ENCODE measurements at places on chromosomes 6 and 20.

- DNase-seq = no peak
These were observed 57.8 kb downstream of the KIZ start for GRCh38 chr20:21183722-21184121.

DNA sequence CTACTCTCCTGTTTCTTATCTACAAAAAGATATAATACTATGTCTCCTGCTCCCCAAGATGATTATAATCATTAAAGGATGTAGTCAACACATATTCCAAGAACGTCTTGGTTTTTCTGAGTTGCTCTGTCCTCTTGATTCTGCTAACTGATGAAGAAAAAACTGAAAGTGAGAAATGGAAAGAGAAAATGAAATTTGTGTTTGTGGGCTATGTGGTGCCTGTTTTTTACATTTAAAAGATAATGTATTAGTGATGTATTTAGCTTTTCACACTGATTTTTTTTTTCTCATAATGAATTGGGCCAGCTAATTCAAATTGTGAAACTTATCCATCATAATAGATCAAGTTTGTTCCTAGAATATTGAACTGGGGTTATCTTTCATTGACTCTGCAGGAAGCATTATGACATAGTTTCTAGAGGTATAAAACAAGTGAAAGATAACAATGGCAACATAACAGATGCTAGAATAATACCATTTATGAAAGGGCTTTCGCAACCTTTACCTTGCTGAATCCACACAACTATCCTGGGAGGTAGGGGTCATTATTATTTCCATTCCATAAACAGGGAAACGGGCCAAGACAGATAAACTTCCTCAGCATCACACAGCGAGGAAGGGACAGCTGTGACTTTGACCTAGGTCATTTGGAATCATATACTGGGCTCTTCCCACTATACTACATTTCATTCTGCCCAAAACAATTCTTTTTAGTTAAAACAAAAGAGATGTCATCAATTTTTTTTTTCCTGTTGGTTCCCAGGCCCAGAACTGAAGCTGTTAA lies 336.7 kb downstream of the GJA1 start:
- no peak for DNase-seq

DNA sequence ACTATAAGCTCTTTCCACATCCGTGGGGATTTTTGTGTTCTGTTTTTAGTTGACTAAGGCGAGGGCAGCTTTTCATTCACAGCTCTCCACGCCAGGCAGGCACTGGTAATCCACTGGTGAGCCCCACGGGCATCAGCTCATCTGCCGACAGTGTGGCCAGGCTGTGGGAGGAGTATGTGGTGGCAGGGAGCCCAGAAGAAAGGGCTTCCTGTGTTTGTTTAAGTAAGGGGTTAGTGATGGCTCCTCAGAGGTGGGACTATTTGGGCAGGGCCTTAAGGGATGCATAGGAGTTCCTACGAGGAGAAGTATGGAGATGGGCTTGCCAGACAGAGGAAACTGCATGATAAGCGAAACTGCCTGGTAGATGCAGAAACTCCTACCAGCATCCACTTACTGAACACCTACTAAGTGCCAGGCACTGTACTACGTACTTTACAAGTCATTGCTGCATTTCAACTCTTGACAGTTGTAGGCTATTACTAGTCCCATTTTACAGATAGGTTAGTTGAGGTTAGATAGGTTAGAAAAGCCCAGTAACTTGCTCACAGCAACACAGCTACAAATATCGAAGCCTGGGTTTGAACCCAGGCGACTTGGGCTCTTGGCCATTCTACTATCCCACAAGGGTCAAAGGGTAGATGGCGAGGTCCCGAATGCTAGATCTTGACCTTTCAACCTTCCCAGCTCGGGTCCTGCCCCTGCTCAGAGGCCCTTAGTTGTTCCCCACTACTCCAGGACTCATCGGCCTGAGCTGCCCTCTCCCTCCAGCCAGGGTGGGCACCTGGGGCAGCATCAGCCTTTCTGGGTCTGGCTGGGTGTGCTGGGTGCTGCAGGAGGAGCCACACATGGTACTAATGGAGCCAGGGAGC lies 55.1 kb downstream of the CEBPB start:
- DNase-seq = no peak

DNA sequence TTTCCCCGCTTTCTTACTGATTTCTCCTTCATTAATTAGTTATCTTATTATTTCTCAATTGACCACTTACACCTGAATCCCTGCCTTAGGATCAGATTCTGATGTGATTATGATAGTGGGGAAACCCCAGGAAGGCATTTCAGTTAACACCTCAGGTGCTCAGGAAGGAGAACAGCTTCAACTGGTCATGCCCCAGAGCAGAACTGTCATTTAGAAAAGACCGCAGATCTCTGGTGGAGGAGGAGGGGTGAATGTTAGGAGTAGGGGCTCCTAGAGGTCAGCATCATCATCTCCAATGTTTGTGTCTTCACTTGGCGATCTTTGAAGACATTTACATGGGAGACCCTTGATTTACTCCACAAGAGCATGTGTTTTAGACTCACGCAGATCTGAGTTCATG lies 44.5 kb downstream of the PROKR2 start:
- DNase-seq = no peak

DNA sequence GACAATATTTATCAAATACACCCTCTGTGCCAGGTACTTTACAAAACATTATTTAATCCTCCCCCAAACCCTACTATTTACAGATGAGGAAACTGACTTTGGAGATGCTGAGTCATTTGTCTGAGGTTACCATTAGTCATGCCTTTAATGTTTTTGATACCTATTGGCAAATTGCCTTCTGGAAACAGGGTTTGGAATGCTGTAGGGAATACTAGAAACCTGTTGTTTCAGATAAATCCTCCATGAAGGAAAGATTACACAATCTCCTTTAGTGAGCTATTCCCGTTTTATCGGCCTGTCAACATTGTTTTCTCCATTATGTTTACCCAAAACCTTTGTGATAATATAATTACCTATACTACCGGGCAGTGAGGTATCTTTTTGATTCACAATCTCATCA lies 93.6 kb upstream of the ADGRF1 start:
- no peak for DNase-seq

DNA sequence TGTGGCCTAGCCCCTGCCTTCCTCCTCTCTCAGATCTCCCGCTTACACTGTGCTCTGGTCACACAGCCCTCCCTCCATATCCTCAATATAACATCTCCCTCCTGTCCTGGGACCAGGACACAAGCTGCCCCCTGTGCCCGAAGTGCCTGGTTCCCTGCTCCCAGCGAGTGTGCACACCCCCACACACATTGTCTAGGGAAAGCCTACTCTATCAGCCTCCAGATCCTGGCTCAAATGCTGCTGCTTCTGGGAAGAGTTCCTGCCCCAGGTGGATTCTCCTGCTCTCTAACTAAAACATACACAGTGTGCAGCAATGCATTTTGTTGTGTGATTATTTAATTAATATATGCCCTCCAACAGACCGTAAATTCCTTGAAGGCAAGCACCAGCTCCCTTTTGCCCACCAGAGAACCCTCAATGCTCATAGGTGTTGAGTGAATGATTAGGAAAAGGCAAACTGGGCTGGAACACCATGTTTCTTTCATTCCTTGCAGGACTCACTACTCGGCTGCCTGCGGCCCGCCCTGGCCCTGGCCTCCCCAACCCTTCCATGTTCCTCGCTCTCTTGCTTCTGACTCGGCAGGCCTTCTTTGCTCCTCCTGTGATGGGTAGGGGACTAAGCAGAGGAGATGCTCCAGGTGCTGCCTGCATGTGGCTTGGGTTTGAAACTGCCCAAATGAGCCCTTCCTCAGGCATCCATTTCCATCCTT lies 194.6 kb downstream of the ZDHHC14 start:
- DNase-seq = no peak

- no peak for DNase-seq
These were observed 19.2 kb downstream of the SPTLC3 start for GRCh38 chr20:13028001-13028400.

- DNase-seq = peak; percentile 43
These were observed 17.1 kb downstream of the OR2B2 start for GRCh38 chr6:27894839-27895762.

DNA sequence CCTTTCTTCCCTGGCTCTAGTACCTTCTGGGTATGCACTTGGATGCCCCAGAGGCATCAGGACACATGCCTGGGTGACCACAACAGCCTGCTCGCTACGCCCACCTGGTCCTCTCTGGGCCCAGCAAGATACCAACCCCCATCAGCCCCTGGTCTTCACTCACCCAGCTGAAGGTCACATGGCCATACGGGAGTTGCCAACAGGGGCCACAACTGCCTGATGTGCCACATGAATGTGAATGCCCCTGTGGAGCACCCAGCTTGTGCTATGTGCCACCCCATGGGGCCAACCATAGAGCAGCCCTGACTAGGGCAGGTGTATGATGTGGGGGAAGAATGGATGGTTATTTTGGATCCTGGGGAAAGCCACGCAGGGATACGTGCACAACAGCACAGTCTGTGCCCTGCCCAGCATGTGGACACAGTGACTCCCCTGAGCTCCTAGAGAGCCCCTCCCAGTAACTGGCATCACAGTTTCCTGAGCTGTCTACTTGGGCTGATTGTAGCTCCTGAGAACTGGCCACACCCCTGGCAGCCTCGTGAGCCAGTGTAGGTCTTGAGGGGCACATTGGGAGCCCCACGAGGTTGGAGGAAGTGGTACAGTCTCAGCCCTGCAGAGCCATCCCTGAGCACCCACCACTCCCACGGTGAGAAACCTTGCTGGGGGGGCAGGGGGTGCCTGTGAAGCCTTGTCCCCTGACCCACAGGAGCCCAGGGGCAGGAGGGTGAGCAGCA lies 10.5 kb upstream of the PCMTD2 start:
- no peak for DNase-seq

DNA sequence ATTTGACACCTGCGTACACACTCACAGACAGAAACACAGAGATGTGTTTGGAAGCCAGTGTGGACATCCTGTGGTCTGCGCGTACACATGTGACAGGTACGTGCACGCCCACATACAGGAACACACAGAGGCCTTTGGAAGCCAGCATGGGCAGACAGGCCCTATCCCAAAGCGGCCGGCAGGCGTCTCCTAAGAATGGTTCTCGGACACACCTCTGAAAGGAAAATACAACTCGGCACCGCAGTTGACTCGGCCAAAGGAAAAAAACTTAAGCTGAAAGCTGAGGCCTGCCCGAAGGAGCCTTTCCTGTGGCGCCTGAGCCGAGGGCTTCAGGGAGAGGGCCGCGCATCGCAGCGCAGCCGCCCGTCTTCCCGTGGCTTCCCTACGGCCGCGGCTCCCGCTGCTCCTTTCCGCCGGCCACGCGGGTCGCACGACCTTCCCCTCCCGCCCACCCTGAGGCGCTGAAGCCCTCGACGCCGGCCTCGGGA lies 1.4 kb upstream of the CEP43 start:
- peak; percentile 69 for DNase-seq

DNA sequence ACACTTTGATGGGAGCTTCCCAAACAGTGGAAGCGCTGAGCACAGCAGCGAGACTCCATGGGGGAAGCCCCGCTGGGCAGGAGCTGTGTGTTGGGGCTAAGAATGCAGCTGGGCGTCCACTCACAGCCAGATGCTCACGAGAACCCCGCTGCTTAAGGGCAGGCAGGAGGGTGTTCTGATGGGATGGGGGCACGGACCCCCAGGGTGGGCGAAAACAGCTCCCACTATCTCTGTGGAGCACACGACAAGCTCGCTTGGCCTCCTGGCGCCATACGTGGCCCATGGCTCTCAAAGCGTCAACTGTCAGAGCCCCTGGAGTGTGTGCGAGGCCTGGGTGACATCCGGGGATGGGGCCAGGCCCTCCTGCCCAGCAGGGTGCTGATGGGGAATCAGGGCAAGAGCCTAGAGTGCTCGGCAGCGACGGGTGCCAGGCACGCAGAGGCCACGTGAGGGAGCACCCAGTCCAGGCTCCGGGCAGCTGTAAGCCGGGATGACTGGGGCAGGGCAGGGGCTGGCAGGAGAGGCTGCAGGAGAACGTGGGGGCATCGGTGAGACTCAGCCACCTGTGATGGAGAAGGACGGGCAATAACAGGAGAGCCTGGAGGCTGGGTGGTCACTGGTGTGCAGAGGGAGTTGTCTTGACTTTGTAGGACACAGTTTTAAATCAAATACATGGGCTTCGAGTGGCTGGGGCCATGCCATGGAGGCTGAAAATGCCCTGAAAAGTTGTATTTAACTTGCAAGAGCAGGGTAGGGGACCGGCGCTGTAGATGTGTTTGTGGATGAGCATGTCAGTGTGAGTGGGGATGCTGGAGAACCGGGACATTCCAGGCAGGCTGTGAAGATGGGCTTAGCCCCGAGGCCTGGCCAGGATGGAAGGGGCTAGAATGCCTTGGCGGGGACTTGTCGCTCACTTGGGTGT lies 27.3 kb downstream of the PYGB start:
- DNase-seq = no peak

GRCh38 chr6:134928151-134928900 lies 21.6 kb downstream of the ALDH8A1 start:
- DNase-seq = no peak

DNA sequence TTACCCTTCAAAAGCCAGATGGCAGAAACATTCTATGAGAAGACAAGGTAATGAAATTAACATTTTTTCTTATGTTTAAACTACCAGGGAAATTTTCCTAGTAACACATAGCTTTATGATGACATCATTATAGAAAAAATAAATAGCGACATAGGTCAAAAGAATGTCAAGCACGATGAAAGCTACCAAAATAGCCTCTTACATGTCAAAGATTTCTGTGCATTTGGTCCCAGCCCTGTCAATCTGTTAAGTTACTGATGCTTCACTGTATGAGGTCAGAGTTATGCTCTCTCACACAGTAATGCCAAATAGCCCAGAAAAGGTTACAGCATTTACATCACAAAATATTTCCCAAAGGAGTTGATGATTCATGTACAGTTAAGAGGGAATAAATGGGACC lies 199.8 kb upstream of the DEFB112 start:
- DNase-seq = no peak

- no peak for DNase-seq
These were observed 332.3 kb downstream of the BCKDHB start for GRCh38 chr6:80438772-80439171.

GRCh38 chr20:32480371-32481241 lies 104.5 kb downstream of the NOL4L start:
- no peak for DNase-seq

GRCh38 chr20:57618091-57618763 lies 2.0 kb downstream of the ZBP1 start:
- DNase-seq = no peak

DNA sequence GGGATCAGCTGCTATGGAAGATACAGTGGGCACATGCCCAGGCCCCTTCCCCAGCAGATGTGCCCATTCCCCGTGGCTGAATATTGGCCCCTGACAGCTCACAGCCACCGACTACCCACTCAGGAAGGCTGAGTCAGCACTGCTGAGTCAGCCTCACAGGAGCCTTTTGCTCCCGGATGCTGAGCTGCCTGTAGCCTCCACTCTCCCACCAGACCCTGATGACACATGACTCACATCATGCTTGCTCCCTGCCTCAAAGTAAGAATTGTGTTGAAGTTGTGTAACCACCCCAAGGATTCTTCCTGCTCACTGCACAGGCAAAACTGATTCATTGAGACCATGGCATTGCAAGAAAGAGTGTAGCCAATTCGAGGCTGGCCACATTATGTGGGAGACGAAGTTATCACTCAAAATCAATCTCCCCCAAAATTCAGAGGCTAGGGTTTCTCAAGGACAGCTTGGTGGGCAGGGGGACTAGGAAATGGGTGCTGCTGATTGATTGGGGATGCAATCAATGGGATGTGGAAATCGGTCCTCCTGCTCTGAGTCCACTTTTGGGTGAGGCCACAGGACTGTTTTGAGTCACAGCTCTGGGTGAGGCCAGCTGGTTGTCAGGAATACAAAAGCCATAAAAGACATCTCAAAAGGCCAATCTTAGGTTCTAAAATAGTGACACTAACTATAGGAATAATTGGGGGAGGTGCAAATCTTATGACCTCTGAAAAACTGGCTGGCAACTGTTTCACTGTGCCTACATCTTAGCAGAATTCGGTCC lies 556.6 kb upstream of the CDH4 start:
- DNase-seq = no peak

Data from endothelial cell (in vitro differentiated cells).